ENCODE measurements at places on chromosomes 16 and 17. TPM values are rescaled to one million over a fixed set of nuclear protein-coding genes. Genes with fewer than 3 reads are reported as not detected.

DNA sequence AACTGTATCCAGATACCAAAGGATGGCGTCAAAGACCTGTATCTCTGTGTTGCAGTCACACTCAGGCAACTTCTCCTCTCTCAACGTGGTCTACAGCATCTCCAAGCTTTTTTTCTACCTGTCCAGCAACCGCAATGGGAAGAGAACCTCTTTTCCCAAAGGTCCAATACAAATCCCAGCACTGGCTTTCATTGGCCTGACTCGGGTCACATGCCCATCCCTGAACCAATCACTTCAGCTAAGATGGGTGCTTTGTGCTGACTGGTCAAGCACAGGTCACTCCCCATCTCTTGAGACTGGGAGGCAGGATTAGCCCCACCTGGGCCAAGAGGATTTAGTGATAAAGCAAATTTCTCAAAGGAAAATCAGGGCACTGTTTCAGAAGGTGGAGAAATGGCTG lies 71.2 kb upstream of the C16orf82 start:
- DNase-seq, result no peak

DNA sequence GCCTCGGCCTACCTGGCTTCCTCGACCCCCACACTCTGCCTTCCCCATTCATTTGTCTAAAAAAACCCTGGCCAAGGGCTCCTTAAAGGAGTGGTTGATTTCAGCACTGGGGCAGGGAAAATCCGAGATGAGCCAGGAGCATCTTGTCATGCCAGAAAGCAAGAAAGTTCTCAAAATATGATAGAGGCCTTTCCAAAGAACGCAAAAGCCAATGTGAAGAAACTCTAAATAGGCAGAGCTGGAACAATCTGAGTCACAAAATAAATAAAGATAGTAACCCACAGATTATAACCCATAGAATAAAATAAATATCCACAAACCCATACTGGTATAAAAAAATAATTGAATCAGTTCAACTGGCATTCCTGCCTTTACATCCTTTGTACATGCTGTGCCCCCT lies 192.3 kb upstream of the SALL1 start:
- DNase-seq, result no peak

- no peak for DNase-seq
These were observed 18.0 kb downstream of the ZNF276 start for GRCh38 chr16:89739383-89739782.

GRCh38 chr17:82716203-82717010 lies at the start of gene FN3KRP:
TSS of gene FN3KRP (plus strand) at chr17:82716706. CDS start at chr17:82716756, 50 bp downstream.
- DNase-seq, result peak; percentile 93

Gene EMP2
- 15.5 TPM for total RNA-seq

Gene ZACN
- total RNA-seq, result not detected

Gene SPATA22
- total RNA-seq, result not detected

DNA sequence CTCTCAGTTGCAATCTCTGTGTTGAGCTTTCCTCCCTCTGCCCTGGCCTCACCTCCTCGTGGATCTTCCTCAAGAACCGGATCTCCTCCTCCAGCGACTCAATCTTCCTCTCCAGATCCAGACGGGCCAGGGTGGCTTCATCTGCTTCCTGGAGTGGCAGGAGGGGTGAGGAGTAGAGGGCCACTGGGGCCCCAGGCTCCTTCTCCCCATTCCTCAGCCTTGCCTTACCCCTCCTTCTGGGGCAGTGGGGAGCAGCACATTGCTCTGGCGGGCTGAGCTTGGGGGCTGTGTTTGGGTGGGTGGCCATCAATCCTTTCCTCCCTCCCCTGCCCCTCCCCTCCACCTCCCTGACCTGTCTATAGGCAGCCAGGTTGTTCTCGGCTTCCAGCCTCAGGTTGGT lies 1.6 kb downstream of the GFAP start:
- peak; percentile 8 for DNase-seq

DNA sequence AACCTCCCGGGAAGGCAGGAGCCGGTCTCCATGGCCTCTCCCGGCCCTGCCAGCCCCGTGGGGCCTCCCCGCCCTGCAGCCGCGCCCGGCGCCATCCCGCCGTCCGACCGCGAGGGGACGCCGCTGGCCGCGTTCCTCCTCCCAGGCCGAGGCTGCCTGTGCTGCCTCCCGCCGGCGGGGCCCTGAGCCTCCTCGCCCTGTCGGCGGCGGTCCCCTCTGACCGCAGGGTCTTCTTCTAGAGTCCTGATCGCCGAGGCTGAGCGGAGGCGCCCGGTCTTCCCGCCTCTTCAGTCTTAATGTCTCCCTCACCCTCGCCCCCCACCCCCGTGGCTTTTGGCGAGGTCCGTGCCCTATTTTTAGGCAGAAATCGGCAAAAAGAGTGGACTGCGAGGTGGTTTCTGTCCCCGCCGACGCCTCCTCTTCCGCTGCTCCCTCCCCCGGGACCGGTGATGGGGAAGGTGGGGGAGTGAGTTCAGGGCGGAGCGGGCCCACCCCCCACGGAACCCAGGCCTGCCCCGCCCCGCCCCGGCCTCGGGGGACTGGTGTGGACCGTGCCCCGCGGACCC lies 794 bp upstream of the CPNE7 start:
- DNase-seq, result peak; percentile 87

DNA sequence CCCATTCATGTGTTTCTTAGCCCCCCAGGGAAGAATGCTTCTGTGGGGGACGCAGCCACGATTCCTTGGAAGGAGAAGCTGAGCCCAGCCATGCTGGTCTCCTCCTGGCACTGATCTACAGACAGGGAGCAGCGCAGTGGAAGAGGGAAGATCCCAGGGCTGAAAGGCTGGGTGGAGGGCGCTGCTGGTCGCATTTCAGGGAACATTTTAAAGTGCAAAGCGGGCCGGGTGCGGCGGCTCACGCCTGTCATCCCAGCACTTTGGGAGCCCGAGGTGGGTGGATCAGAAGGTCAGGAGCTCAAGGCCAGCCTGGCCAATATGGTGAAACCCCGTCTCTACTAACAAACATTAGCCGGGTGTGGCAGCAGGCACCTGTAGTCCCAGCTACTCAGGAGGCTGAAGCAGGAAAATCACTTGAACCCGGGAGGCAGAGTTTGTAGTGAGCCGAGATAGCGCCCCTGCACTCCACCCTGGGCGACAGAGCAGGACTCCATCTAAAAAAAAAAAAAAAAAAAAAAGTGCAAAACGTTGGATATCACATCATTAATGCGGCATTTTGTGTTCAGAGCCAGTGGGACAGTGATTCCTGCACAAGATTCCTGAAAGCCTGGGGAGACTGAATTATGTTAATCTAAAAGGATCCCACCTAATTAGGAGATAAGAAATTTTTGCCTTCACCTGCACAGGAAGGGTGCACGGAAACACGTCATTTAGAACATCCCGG lies 558 bp upstream of the CHMP6 start:
- DNase-seq, result peak; percentile 10

Gene CDH5
- total RNA-seq, result 0.06 TPM

- no peak for DNase-seq
These were observed 12.5 kb upstream of the C16orf95 start for GRCh38 chr16:87329436-87330256.

DNA sequence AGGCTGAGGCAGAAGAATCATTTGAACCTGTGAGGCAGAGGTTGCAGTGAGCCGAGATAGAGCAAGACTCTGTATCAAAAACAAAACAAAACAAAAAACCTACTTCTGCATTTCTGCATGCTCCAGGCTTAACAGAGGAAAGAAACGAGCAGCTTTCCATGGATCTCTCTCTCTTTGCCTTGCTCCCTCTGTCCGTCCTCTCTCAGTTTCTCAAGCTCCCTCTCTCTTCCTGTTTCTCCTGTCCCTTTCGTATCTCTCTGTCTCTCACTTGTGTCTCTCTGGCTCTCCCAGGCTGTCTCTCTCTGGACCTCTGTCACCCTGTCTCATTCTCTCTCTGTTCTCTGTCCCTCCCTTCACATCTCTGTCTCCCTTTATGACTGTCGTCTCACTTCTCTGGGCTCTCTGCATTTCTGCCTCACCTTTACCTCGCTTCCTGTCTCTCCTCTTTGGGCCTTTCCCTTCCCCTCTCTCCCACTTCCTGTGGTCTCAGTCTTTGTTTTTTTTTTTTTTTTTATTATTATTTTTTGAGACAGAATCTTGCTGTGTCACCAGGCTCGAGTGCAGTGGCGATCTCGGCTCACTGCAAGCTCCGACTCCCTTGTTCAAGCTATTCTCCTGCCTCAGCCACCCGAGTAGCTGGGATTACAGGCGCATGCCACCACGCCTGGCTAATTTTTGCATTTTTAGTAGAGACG lies 4.1 kb upstream of the PITPNA start:
- peak; percentile 54 for DNase-seq

DNA sequence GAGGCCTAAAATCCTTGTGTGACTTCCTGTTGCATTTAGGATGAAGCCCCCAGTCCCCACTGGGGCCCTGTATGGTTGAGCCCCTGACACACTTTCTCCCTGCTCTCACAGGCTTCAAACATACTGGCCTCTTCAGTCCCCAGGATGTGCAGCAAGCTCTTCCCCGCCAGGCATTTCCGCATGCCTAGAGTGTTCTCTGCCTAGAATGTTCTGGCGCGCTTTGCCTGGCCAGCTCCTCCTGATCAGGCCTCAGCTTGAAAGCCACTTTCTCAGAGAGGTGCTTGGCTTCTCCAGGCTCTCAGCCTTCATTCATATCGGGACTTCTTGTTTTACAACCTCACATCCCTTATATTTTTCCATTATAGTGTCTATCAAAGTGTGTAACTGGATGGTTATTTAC lies 123.7 kb downstream of the SPACA3 start:
- DNase-seq, result no peak

GRCh38 chr17:29096094-29096493 lies 53.2 kb downstream of the PIPOX start:
- DNase-seq, result no peak

Gene ST6GALNAC1
- not detected for total RNA-seq

Gene KRT33A
- not detected for total RNA-seq

Gene RPL19
- total RNA-seq, result 2,153 TPM

Data from Daoy (cell line).